AG10803 (cell line): ENCODE measurements at places on chromosomes 12 and 14.

GRCh38 chr14:62329427-62329826 lies 567.2 kb downstream of the SNAPC1 start:
- peak; percentile 22 for DNase-seq

DNA sequence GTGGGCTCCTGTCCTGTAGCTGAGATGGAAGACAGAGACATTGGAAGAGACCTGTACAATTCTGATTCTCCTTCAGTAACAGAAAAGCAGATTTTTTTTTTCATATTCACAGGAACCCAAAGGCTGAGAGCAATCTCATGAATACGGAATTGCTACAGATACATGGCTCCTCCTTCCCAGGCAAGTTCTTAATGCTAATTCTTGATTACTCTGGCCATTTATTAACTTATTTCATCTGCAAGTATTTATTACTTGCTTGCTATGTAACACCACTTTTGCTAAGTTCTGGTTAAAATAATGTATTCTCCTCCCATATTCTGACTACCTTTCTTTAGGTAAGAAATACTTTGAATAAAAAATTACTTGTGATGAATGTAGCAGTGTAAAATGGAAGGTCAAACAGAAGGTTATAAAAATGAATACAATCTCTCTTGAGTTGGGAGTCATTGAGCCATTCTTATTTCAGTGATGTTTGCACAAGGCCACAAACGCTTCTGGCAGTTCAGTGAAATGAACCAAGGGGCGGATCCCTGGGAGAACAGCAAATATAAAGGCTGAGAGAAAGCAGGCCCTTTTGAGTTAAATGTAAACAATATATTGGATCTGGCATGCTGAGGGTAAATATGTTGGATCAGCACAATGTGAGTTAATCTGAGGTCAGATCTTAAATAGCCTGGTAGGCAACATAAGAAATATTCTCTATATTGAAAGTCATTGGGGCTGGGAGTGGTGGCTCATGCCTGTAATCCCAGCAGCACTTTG lies 37.6 kb downstream of the MUCL1 start:
- no peak for DNase-seq

- DNase-seq = peak; percentile 15
These were observed 1.1 kb upstream of the GMFB start for GRCh38 chr14:54489731-54490444.

DNA sequence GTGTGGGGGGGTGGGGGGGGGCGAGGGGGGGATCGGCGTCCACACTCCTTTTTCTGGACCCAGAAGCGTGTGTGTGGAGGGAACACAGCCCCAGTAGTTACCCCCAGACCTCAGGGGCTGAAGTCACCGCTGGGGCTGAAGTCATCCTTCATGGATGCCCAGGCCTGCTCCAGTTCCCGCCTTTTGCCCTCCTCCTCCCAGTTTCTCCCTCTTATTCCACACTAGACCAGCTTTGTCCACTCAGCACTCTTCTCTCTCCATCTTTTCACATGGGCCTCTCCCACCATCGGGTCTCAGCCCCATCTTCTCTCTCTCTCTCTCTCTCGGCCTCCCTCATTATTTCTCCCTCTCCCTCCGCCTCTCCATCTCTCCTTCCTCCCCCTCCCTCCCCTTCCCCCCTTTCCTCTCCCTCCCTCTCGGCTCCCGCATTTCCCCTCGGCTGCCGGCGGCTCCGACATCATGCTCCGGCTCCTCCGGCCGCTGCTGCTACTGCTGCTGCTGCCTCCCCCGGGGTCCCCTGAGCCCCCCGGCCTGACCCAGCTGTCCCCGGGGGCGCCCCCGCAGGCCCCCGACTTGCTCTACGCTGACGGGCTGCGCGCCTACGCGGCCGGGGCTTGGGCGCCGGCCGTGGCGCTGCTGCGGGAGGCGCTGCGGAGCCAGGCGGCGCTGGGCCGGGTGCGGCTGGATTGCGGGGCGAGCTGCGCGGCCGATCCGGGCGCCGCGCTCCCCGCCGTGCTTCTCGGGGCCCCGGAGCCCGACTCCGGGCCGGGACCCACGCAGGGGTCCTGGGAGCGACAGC lies at the start of gene P3H3:
Gene P3H3 (plus strand): TSS at position 426 of the 799 bp plus-strand sequence. CDS start 34 bp downstream, at position 460.
- peak; percentile 24 for DNase-seq

DNA sequence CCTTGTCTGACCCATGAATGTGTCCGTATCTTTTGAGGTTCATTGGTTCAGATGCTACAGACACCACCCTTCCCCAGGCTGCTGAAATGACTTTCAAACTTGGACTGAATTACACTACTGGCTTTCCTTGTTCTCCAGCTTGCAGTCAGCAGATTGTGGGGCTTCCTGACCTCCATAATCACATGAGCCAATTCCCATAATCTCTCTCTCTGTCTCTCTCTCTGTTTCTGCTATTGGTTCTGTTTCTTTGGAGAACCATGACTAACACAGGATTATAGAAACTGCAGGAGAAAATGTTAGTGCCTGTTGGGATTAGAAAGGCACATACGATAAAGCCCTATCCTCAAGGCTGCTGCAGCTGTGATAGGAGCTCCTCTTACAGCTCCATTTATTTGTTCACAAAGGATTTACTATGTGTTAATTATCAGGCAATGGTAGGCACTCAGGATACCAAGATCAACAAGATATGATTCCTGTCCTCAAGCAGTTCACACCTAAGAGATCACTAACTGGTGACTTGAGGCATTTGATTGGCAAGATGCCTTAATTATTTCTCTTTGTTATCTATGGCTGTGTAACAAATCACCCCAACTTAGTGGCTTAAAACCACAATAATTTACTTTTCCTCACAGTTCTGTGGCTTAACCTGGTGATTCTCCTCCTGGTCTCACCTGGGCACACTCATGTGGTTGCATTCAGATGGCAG lies 10.2 kb upstream of the NYNRIN start:
- no peak for DNase-seq

DNA sequence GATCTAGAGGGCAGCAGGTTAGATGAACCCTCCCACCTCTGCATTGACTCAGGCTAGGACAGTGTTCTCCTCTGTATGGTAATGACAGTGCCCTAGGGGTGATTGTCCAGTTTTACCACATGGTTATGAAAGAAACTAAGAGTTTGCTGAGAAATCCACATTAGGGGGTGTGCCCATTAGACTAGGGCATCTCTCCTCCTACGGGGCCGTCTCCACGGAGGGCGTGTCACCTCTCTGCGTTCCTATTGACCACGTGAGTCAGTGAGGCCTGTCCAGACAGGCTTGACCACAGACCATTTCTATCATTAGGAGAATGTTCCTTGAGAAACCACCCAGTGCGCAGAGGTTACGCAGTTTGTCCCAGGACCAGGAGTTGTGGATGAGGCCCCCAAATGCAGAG lies 8.3 kb downstream of the MVK start:
- peak; percentile 19 for DNase-seq

DNA sequence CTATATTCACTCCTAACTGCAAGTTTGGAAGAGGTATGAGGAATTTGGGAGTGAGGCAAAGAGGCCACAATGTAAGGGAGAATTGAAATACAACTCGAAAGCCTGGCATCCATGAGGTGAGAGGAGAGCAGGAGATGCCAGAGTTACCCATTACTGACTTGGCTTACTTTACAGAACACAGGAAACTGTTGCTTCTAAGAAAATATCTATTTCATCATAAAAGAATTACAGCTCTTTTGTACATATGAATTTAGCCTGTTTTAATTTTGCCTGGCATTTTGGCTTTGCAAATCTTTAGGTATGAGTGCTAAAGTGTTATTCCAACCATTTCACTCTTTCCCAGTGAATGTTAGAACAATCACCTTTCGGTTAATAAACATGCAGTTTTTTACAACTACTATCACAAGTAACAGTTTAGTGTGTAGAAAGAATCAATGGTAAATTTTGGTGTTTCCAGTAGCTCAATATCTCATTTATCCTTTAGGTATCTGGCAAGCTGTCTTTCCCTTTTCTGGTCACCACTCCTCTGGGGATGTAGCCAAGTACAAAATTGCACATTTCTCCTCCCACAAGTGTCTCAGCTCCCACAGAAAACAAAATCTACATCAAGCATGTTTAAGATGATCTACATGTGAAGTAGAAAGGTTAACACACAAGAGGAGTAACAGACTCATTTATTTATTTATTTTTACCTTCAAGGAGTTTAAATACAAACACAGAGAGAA lies 196.6 kb upstream of the DCN start:
- peak; percentile 31 for DNase-seq

DNA sequence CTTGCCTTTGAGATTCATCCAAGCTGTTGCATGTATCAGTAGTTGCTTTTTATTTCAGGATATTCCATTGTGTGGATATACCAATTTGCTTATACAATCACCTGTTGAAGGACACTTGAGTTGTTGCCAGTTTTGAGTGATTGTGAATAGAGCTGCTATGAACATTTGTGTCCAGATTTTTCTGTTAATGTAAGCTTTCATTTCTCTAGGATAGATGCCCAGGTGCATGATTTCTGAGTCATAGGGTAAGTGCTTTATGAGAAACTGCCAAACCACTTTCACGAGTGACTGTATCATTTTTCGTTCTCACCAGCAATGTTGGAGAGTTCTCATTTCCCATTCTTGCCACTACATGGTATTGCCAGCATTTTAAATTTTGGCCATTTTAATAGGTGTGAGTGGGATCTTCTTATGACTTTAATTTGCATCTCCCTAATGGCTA lies 434.6 kb upstream of the RGS6 start:
- DNase-seq = peak; percentile 67

- no peak for DNase-seq
These were observed 54.2 kb downstream of the MYF5 start for GRCh38 chr12:80770958-80771357.

- no peak for DNase-seq
These were observed 5.6 kb downstream of the ZNF385A start for GRCh38 chr12:54378796-54379397.

DNA sequence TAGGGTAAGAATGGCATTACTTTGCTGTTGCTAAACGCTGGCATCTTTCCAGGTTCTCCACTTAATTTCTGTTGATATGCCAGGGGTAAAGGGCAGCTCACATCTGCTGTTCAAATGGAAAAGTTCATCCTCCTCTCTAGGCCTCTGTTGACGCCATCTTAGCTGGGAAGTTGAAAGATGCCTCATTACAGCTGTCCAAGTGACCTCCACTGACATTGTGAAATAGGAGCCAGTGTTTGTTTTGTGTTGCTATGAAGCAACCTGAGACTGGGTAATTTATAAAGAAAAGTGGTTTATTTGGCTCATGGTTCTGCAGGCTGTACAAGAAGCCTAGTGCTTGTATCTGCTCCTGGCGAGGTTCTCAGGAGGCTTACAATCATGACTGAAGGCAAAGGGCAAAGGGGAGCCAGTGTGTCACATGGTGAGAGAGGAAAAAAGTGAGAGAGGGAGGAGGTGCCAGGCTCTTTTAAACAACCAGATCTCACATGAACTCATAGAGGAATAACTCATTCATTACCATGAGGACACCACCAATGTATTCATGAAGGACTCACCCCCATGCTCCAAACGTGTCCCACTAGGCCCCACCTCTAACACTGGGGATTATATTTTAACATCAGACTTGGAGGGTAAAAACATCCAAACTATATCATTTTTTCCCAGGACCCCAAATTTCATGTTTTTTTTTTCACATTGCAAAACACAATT lies 3.2 kb upstream of the ADAM21 start:
- DNase-seq = peak; percentile 53

DNA sequence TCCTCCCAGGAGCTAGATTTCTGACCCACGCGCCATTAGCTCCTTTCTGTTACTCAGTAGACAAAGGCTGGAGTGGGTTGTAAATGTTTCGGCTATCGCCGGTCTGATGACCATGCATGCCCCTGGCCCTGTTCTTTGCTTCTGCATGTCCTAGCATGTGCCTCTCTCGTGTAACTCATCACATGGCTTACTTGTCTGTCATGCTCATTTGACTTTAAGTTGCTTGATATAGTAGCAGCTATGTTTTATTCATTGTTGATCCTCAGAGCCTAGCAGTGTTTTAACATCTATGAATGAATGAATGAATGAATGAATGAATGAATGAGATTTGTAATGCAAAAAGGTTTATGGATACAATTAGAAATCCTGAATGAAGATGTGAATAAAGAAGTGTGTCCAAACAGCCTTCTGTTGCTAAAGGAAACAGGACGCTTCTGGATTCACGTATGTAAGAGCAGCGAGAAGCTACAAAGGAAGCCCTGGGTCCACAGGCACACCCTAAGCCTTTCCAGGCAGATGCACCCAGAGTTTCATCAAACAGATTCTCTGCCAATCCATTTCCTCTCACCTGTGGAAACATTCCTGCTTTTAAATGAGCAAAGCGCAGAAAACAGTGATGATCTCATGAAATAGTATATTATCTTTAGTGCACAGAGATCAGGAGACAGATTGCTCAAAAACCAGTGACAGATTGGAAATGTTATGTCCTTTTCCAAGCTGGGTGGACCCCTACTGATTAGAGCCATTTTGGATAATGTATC lies 3.4 kb downstream of the GSG1 start:
- DNase-seq = no peak

DNA sequence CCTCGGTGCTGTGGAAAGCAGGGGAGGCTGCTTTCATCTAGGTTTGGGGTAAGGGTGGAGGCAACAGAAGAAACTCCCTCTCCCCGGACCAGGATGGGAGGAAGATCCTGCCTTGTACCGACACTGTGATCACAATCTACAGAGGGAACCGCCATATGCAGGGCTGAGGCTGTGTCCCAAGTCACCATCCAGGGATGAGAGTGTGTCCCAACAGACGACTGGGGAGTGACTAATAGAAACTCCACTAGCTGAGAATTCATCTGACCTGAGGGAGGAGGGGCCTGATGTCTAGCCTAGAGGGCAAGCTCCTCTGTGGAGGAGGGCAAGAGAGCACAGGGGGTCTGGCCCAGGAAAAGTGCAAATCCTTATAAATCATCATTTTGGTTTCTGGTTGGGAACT lies 172.4 kb downstream of the CALM1 start:
- DNase-seq = no peak

- DNase-seq = no peak
These were observed 3.0 kb downstream of the NPAS3 start for GRCh38 chr14:32941668-32942065.

- no peak for DNase-seq
These were observed 123.3 kb upstream of the MED13L start for GRCh38 chr12:116400636-116401372.

DNA sequence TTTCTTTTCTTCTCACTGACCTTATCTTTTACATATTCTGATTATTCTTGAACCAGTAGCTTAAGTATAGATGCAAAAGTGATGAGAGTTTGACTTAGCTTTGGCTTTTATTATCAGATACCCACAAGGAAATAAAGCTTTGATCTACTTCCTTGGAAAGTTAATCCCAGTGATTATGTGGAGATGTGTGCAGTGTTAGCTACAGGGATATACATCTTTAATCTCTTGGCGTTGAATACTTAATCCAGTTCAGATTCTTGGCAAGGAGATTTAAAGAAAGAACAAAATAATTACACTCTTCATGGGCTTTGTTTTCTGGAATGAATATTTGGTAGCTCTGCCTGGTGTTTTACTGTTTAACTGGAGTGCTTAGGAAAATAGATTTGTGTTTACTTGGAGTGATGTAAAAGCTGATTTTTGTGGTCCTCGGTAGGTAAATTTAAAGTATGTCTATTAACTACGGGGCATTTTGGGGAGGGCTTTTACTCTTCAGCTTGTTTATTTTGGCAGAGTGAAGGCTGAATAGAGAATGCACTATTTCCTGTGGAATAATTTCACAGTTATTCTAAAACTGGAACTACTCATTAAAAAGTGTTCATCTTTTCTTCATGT lies 150.1 kb upstream of the LRIG3 start:
- no peak for DNase-seq

- DNase-seq = no peak
These were observed 12.8 kb upstream of the CCDC91 start for GRCh38 chr12:28177461-28177860.
